Stimulated activated CD8-positive, alpha-beta memory T cell treated with anti-CD3 and anti-CD28 coated beads, Interleukin-15, amount 100 ng/mL, for 24 hours (primary cell): ENCODE measurements at places on chromosomes 2 and 18.

GRCh38 chr2:238320648-238321281, 447 bp downstream of the TRAF3IP1 start:
- DNase-seq, result no peak

DNA sequence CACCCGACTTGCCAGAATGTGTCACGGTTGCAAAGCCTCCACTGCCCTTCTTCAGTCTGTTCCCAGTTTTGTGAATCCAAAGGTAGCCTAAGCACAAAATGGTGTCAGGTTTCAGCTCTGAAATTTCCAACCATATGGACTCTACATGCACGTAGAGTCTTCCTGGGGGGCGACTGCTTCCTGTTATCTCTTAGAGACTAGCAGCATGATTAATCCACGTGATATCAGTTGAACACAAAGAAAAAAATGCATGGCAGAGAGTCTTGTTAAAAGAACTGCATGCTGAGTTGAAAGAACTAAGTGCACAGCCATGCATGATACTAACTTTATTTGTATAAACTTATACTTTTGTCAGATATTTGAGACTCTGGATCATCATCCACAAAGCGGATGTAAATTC, 404.4 kb downstream of the SOCS6 start:
- no peak for DNase-seq

GRCh38 chr2:167758292-167758691, 489.1 kb downstream of the STK39 start:
- DNase-seq, result no peak

- DNase-seq, result no peak
These were observed 517.5 kb upstream of the SPHKAP start for GRCh38 chr2:228698963-228699362.

- no peak for DNase-seq
These were observed 86.1 kb upstream of the PNPT1 start for GRCh38 chr2:55779459-55780421.
